ENCODE measurements at places on chromosomes 5 and 9.
A peak's percentile ranks its signal among the peaks of the same experiment; 100 is the strongest.

GRCh38 chr5:92629574-92629973 is 951.4 kb downstream of the NR2F1-AS1 start:
- DNase-seq: no peak

DNA sequence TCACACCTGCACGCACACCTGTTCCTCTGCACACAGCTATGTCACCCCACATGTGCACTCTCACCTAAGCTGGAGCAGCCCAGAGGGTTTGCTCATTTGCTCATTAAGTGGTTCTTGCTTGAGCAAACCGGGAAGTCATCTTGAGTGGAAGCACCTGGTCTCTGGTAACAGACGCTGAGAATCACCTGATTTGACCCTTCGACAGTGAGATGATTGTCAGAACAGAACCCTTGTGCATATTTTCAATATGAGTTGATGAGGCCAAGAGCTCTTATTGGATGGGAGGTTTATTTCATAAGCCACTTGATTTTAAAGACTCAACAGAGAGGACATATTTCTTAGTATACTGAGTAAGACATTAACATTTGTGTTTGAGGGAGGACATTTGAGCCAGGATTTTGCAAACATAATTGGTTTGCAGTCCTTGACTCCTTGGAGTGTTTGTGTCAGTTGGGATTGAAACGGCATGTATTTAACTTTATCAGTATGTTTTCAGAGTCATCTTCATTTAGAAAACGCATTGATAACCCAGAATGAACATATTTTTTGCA is 22.1 kb upstream of the LPCAT1 start:
- DNase-seq: peak; percentile 62

- no peak for DNase-seq
Observed at GRCh38 chr5:136066661-136067271, 38.0 kb downstream of the TGFBI start.

- no peak for DNase-seq
Observed at GRCh38 chr5:132365213-132365612, 4.3 kb upstream of the SLC22A5 start.

GRCh38 chr9:38396371-38396671 is 3.8 kb downstream of the ALDH1B1 start:
- no peak for DNase-seq

DNA sequence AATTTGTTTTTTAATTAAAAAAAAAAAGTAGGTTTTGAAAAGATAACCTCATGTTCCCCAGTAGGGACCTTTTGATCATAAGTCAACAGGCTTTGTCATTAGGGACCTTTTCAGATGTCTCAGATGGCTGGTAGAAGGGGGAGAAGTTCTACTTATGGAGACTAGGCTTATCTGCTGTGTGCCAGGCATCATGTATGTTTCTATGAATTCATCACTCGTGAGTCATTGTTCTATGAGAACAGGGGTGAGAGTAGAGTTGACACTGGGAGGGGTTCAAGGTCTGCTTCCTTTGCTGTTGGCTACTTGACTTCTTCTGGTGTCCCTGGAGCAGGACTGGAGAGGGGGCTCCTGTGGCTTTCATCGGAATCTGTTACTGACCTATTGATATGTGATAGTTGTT is 138.8 kb downstream of the KDM4C start:
- DNase-seq: no peak

DNA sequence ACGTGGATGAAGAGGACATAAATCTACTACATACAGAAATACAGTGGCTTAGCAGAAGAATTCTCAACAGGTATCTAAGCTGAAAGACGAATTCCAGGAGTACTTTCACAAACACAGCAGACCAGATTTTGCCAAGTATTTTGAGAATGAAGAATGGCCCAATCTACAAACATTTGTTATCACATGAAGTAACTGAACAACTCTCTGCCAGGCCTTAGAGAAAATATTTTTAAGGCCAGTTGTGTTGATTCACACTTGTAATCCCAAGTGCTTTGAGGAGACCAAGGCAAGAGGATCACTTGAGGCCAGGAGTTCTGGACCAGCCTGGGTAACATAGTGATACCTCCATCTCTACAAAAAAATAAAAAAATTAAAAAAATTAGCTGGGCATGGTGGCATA is 14.3 kb downstream of the AGTPBP1 start:
- DNase-seq: no peak

GRCh38 chr9:33113799-33114547 is 37.5 kb upstream of the SMU1 start:
- DNase-seq: no peak

DNA sequence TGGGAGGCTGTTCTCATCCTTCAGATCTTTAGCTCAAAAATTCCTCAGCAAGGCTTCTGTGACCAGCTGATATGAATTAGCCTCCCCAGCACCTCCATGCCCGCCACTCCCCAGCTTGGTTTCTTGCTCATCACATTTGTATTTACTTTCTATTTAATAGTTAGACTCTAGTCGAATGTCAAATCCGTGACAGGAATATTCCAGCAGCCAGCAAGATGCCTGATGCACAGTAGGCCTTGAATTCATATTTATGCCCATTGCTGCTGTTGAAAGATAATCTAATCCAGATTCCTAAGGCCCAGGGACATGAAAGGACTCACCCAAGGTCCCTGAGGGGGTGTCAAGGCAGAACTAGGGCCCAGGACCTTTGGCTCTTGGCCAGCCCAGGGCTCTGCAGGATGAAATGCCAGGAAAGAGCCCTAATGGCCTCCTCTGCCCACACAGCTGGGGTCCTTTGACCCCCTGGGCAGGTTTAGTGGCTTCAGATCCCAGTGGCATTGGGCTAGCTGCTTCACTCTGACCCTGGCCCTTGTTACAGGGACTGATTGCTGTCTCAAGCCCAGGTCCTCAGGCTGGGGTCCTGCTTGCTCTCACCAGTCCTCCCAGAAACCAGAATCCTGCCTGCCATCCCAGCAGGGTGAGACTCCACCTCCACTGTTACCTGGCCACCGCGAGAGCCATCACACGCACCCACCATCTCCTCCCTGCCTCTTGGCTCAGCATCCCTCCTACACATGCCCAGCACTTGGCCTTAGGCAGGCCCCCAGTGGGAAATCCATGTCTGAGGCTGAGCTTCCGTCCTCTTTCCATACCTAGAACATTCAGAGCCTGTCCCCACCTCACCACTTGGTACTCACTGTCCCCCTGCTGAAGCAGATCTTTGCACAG is 7.3 kb downstream of the CSF1R start:
- DNase-seq: no peak

DNA sequence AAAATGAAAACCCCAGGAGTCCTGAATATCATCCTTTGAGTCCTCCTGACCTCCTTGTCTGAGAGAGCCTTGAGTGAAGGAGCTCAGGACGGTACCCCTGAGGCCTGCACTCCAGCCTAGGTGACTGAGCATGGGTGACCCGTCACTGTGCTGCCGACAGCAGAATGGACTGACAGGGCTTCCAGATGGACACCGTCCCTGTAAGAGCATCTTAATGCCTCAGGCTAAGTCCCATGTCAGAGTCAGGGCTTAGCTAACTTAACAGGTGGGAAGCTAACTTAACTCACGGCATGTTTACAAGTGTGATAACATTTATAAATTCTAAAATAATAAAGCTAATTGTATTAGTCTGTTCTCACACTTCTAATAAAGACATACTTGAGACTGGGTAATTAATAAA is 68.3 kb downstream of the IL6ST start:
- DNase-seq: no peak

GRCh38 chr9:80157561-80157983 is 585.8 kb downstream of the TLE4 start:
- DNase-seq: no peak

GRCh38 chr9:136569526-136570148 is 23.8 kb upstream of the NOTCH1 start:
- DNase-seq: no peak

DNA sequence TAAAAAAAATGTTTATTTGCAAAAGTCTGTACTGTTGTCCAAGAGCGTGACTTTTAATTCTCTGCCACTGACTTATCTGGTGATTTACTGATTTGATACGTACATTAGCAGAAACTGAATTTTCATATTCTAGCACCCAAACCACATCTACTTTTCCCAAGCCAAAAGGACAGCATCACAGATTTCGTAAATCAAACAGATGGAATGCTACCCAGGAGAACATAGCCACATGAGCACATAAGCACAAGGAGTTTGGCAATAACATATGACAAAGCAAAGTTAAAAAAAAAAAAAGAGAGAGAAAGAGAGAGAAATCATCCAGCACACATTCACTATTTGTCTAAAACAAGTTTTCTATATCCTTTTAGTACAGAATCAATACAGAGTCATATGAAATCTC is 83.7 kb downstream of the HINT1 start:
- DNase-seq: no peak

DNA sequence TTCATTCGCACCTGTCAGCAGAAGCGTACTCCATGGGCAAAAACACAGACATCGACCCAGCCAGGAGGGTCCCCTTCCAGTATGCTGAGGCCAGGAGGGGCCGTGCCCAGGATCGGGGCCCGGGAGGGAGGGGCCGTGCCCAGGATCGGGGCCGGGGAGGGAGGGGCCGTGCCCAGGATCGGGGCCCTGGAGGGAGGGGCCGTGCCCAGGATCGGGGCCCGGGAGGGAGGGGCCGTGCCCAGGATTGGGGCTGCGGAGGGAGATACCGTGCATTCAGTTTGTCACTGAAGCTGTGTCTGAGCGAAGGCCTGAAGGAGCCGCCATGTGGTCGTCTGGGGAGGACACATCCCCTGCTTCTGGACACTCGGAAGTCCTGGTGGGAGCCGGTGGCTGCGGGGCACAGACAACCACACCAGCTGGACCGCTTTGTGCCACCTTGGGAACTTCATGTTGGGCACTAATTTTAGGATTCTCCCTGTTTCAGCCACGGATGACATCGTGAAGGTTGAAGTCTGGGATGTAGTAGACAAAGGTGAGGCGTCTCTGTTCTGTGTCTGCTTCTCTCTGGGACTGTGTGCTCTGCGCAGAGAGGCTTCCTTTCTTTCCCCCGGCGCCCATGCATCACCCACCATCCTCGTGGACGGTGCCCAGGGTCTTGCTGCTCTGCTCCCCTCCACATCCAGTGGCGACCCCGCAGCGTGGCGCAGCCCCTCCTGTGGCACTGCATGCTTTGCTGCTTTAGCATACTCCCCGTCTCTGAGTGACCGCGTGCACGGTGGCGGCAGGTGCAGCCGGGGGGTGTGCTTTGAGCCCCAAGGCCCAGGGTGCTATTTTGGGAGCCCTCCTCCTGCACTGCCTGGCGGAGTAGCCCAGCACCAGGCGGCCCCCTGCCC is 16.7 kb upstream of the AJM1 start:
- DNase-seq: no peak

- no peak for DNase-seq
Observed at GRCh38 chr5:37553720-37554404, 174.7 kb downstream of the WDR70 start.

DNA sequence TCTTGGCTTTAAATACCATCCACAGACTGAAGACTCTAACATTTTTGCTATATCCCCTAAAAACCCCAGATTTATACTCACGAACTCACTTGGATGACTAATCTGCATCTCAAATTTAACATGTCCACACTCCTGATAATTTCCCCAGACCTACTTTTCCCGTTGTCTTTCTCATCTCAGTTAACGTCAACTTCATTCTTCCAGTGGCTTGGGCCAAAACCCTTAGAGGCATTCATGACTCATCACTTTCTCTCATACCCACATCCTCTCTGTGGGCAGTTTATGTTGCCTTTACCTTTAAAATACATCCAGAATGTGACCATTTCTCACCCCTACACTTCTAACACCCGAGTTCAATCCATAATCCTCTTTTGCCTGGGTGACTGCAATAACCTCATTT is 96.7 kb downstream of the EDIL3 start:
- no peak for DNase-seq
